ENCODE measurements at places on chromosomes 11 and 22. TPM values are rescaled to one million over a fixed set of nuclear protein-coding genes. Genes with fewer than 3 reads are reported as not detected.

DNA sequence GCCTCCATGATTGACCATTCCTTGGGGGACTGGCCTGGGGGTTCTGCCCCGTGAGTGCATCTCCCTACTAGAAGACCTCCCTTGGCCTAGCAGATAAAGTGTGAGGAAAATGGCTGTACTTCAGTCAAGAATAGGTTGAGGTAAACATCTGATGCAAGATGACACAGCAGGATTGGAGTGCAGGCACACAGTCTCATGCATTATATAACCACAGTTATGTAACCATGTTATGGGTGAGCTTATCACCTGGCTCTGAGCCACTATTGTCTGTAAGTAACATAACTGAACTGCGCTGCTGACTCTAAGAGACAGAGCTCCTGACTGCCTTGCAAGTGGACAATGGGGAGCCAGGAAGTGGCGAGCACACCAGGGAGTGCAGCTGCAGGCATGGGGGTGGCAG is 378.7 kb upstream of the ANO5 start:
- no peaks in the 10 kb centered on the region for H3K27me3 ChIP-seq
- no peak for DNase-seq
- no peak overlapping the region for H3K27ac ChIP-seq

The PLAAT2 gene
- not detected for total RNA-seq

The CSRP3 gene
- not detected for total RNA-seq

The AP5B1 gene
- total RNA-seq: 14.4 TPM

- no peak within 1 kb of the TSS for H3K27ac ChIP-seq
- peaks cover under 1% of the 10 kb centered on the region for H3K4me1 ChIP-seq
- H3K27me3 ChIP-seq: no peaks in the 10 kb centered on the region
- H3K4me3 ChIP-seq: no peak within 1 kb of the TSS
Observed at GRCh38 chr11:124935548-124936514, at the start of gene HEPACAM. Gene HEPACAM (minus strand): TSS chr11:124936047. CDS start chr11:124936006, 41 bp downstream.

The IGSF22 gene
- total RNA-seq: 0.28 TPM

GRCh38 chr11:126409620-126409985 is 54.1 kb downstream of the ST3GAL4 start:
- no peaks in the 10 kb centered on the region for H3K27me3 ChIP-seq
- no peaks in the 10 kb centered on the region for H3K4me1 ChIP-seq
- H3K27ac ChIP-seq: no peak overlapping the region
- H3K4me3 ChIP-seq: no peak overlapping the region
- no peak for DNase-seq
- peaks cover 4% of the 10 kb centered on the region for H3K36me3 ChIP-seq

DNA sequence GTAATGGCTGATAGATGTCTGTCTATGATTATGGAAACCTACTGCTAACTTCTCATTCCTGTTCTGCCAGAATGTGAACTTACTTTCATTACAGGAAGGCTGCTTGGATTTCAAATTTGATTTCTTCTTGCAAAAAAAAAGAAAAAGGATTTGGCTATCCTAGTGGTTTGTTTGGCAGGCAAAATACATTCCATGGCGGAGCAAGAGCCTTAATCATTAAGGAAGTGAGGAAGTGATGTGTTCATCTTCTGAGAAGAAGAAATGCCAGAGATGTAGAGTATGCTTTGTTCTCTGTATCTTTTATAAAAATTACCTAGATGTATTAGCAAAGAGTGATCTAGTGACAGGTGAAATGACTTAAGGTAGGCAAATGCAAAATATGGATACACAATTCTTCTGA is 356.3 kb downstream of the SOX6 start:
- H3K27ac ChIP-seq: no peak overlapping the region
- DNase-seq: no peak
- H3K27me3 ChIP-seq: no peaks in the 10 kb centered on the region
- no peaks in the 10 kb centered on the region for H3K36me3 ChIP-seq
- H3K4me1 ChIP-seq: no peaks in the 10 kb centered on the region

The PES1 gene
- total RNA-seq: 137 TPM

The ANKRD42 gene
- 4.9 TPM for total RNA-seq

GRCh38 chr11:27757953-27758352 is 57.7 kb upstream of the BDNF start:
- H3K4me3 ChIP-seq: no peak overlapping the region
- peaks cover 2% of the 10 kb centered on the region for H3K27me3 ChIP-seq
- no peak for DNase-seq
- H3K4me1 ChIP-seq: no peaks in the 10 kb centered on the region

DNA sequence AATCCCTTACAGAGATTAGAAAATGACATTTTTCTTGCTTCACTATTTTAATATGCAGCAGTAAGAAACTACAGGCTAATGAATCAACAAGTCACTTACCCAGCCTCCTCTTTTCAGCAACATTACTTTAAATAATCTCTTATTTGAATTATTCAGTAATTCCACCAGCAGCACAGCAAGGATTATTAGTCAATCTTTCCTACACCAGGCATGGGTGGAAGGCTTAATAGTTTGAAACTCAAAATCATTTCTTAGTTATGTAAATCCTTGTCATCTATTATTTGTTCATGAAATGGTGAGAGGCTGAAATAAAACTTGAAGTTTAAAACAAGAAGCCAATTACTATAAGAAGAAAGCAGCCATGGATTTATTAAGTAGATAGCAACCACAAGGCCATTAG is 530.5 kb downstream of the KCNA4 start:
- DNase-seq: no peak
- H3K4me3 ChIP-seq: no peak overlapping the region
- H3K36me3 ChIP-seq: no peaks in the 10 kb centered on the region
- no peaks in the 10 kb centered on the region for H3K27me3 ChIP-seq

DNA sequence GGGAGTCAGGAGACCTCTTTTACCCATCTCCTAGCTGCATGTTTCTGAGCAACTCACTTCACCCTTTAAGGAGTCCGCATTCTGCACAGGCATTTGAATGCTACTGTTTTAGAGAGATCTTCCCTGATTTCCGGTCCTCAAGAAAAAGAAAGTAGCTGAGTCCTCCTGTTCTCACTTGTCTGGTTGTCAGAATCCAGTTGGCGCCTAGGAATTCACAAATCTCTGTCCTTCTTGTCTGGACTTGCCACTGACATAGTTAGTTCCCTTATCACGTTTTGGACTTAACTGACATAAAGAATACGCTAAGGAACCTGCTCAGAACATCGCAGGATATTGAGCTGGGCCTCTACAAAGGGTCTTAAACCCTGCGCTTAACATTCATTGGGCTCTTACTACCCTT is 61.3 kb upstream of the OR5P2 start:
- H3K4me1 ChIP-seq: no peaks in the 10 kb centered on the region
- H3K4me3 ChIP-seq: no peak overlapping the region
- no peaks in the 10 kb centered on the region for H3K36me3 ChIP-seq
- H3K27me3 ChIP-seq: peaks cover 13% of the 10 kb centered on the region
- no peak for DNase-seq

DNA sequence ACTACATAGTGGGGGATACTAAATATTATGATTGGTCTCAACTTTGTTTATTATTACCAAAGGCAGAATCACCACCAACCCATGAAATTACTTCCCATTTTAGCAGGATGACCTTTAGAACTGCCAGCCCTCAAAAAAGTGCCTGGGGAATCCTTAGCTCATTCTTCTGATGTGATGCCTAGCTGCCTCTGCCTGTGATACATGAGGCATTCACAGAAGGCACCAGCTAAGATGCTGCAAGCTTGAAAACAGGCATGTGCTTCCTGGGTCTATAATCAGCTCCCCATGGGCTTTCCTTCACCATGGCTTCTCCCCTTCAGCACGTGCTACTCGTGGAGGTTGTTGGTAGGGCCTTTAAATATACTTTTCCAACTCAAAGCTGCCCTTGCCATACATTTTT is 50.4 kb upstream of the ARHGAP20 start:
- H3K4me1 ChIP-seq: no peaks in the 10 kb centered on the region
- peaks cover 18% of the 10 kb centered on the region for H3K27me3 ChIP-seq
- no peak overlapping the region for H3K27ac ChIP-seq
- no peaks in the 10 kb centered on the region for H3K36me3 ChIP-seq
- no peak for DNase-seq
- no peak overlapping the region for H3K4me3 ChIP-seq

The GLB1L2 gene
- total RNA-seq: 3.9 TPM

The LARGE2 gene
- total RNA-seq: 1.1 TPM

- H3K27ac ChIP-seq: no peak overlapping the region
- H3K4me1 ChIP-seq: no peaks in the 10 kb centered on the region
- H3K36me3 ChIP-seq: no peaks in the 10 kb centered on the region
- H3K27me3 ChIP-seq: peaks cover 4% of the 10 kb centered on the region
- H3K4me3 ChIP-seq: no peak overlapping the region
Observed at GRCh38 chr11:122131126-122131525, 15.1 kb upstream of the BLID start.

- no peak for DNase-seq
- H3K36me3 ChIP-seq: no peaks in the 10 kb centered on the region
- no peaks in the 10 kb centered on the region for H3K27me3 ChIP-seq
- no peak overlapping the region for H3K27ac ChIP-seq
Observed at GRCh38 chr11:29448246-29448877, 568.5 kb downstream of the KCNA4 start.

DNA sequence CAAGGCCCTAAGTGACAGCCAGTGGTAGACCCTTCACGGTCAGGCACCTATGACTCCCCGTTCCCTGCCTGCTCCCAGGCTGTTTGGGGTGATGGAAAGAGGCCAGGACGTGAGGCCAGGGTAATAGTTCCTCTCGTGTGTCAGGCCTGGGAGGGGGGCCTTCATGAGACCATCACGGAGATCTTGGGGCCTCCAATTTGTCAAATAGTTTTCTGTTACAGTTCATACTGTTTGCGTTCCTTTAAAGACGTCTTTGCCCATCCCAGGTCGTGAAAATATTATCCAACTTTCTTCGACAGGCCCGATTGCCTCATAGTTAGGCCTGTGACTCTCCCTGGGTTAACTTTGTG is 62.2 kb upstream of the KCNQ1OT1 start:
- no peak overlapping the region for H3K27ac ChIP-seq
- no peak overlapping the region for H3K4me3 ChIP-seq
- DNase-seq: no peak
- no peaks in the 10 kb centered on the region for H3K4me1 ChIP-seq

The RHBDD3 gene
- total RNA-seq: 25.3 TPM

DNA sequence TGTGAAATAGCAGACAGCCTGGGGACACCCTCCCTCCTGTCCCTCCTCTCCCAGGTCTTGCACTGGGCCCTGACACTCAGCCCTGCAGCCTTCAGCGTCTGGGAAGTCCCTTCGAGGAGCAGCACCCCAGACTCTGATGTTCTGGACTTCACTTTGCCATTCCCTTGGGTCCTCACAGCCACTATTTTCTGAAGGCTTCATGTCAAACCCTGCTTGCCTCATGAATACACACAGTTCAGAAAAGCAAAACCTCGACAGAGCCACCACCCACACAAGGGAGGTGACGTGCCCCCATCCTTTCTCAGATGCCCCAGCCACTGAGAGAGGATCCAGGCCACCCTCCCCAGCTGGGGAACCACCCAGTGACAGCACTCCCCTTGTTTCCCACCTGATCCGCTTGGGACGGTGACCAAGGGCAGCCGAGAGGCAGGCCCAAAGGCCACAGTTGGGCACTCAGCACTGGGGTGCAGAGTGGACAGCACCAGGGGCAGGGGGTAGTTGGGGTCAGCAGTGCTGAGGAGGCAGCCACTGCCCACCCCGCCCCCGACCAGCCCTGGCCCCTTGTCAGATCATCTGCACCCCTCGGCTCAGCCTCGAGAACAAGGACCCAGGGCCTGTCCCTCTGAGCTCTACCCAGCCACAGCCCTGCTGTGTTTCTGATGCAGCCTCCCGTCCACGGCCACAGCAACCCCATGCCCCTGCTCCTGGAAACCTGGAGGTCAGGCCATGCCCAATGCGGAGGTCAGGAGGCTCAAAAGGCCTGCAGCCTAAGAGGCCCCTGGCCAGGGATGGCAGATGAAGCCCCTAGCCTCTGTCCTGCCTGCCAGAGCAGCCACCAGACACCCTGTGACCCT is 3.1 kb upstream of the TNNT3 start:
- peaks cover 12% of the 10 kb centered on the region for H3K27me3 ChIP-seq
- no peak overlapping the region for H3K27ac ChIP-seq
- no peaks in the 10 kb centered on the region for H3K36me3 ChIP-seq
- H3K4me1 ChIP-seq: peaks cover 7% of the 10 kb centered on the region

- peaks cover 4% of the 10 kb centered on the region for H3K27me3 ChIP-seq
- no peak overlapping the region for H3K27ac ChIP-seq
- no peaks in the 10 kb centered on the region for H3K36me3 ChIP-seq
- H3K4me1 ChIP-seq: peaks cover 12% of the 10 kb centered on the region
- no peak overlapping the region for H3K4me3 ChIP-seq
Observed at GRCh38 chr22:50002791-50003190, 9.8 kb downstream of the IL17REL start.

GRCh38 chr11:11155962-11156815 is 196.9 kb downstream of the CSNK2A3 start:
- DNase-seq: peak; percentile 74
- no peaks in the 10 kb centered on the region for H3K27me3 ChIP-seq
- peaks cover 30% of the 10 kb centered on the region for H3K4me1 ChIP-seq
- H3K36me3 ChIP-seq: peaks cover 3% of the 10 kb centered on the region

The OR52I1 gene
- total RNA-seq: not detected

The BATF2 gene
- not detected for total RNA-seq

DNA sequence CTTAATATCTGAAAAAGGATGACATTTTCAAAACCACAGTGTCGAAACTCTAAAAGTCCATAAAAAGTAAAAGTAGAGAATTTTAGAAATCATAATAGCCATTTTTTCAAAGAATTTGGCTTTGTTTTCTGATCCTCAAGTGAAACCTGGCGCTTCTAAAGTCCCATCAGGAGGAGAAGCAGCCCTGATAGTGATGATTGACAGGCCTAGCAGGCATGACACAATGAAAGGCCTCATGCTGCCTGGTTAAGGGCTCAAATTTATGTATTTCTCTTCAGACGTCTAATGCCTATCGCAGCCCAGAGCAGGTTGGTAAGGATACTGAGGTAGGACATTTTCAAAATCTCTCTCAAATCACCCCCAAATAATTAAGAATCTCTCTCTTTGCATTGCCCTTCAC is 3.9 kb upstream of the DEUP1 start:
- peaks cover 7% of the 10 kb centered on the region for H3K4me1 ChIP-seq
- peaks cover 24% of the 10 kb centered on the region for H3K27me3 ChIP-seq
- H3K27ac ChIP-seq: no peak overlapping the region

The LMO1 gene
- total RNA-seq: not detected

The MS4A3 gene
- not detected for total RNA-seq

DNA sequence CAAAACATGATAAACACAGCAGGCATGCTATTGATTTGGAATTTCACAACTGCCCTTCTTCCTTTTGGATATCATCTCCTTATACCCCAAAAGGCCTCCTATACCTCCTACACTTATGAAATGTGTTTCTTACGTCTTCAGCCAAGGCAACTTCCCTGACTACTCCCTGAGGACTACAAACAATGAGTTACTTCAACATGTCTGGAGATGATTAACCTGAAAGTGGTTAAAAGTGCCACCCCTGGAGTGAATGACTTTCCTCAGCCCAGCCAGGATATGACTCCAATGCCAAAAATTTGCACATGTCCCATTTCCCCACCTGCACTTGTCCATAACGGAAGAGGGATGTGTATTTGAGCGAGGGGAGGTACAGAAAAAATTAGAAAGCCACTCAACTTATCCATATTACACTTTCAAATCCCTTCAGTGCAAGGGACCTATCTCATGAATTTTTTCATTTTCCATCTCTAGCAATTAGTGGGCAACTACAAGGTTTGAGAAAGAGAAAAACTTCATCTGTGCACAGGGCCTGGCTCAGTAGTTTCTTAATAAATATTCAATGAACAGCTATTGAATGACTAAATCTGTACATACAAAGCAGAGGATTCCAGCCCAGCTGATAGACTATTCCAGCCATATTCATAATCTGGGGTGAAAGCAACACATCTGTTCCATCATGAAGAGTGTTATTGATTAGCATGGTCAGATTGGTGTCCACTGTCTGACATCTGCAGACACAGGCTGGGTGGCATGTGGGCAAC is 36.8 kb downstream of the KIRREL3 start:
- H3K27ac ChIP-seq: no peak overlapping the region
- H3K4me1 ChIP-seq: no peaks in the 10 kb centered on the region
- no peaks in the 10 kb centered on the region for H3K36me3 ChIP-seq

The CNGA4 gene
- 0.25 TPM for total RNA-seq

Data from activated CD4-positive, alpha-beta T cell treated with anti-CD3 and anti-CD28 coated beads for 36 hours (primary cell).